ENCODE measurements at places on chromosomes 2 and 18. TPM values are rescaled to one million over a fixed set of nuclear protein-coding genes. Genes with fewer than 3 reads are reported as not detected.

Gene CD8A
- 1.5 TPM for total RNA-seq

Gene SLC8A1
- total RNA-seq = 71.5 TPM

Gene FKBP7
- total RNA-seq = 12.6 TPM

Gene POMC
- total RNA-seq = 0.91 TPM

Gene APLF
- total RNA-seq = 3.1 TPM

Gene LONRF2
- total RNA-seq = 36.1 TPM

Gene ASB18
- total RNA-seq = 0.45 TPM

Gene FIGLA
- not detected for total RNA-seq

Gene SNRNP200
- total RNA-seq = 74.8 TPM

Gene ASAP2
- 61.2 TPM for total RNA-seq

Gene TSN
- 51.4 TPM for total RNA-seq

Gene CREB1
- total RNA-seq = 99.1 TPM

Gene LIMS4
- 0.45 TPM for total RNA-seq

Gene UGT1A10
- total RNA-seq = not detected

Gene EN1
- 5.4 TPM for total RNA-seq

Gene POTEI
- 0.27 TPM for total RNA-seq

Gene PNKD
- 12.2 TPM for total RNA-seq

Gene FHOD3
- 38.0 TPM for total RNA-seq

Gene DAW1
- total RNA-seq = 2.8 TPM

Gene RAB27B
- total RNA-seq = 17.4 TPM

Gene RNASEH1
- 18.1 TPM for total RNA-seq

Gene TUBB8B
- total RNA-seq = not detected

Gene CFC1
- 1.3 TPM for total RNA-seq

Gene CPLX4
- total RNA-seq = 14.8 TPM

Gene MC5R
- 3.4 TPM for total RNA-seq

Gene QPCT
- total RNA-seq = 16.5 TPM

Gene SP100
- total RNA-seq = 7.3 TPM

Gene STPG4
- 1.00 TPM for total RNA-seq

Gene CHST9
- 6.8 TPM for total RNA-seq

Gene ERBB4
- 154 TPM for total RNA-seq

Gene NAT8
- not detected for total RNA-seq

Gene SKOR2
- 19.9 TPM for total RNA-seq

Gene PSMA8
- total RNA-seq = not detected
